ENCODE measurements at places on chromosomes 7 and 10. TPM values are rescaled to one million over a fixed set of nuclear protein-coding genes. Genes with fewer than 3 reads are reported as not detected.

HYAL4 gene
- not detected for total RNA-seq

GRCh38 chr10:63866747-63867140, 345.5 kb downstream of the REEP3 start:
- no peak overlapping the region for H3K27ac ChIP-seq
- H3K27me3 ChIP-seq: peaks cover 25% of the 10 kb centered on the region
- H3K4me3 ChIP-seq: no peak overlapping the region
- no peaks in the 10 kb centered on the region for H3K4me1 ChIP-seq

DNA sequence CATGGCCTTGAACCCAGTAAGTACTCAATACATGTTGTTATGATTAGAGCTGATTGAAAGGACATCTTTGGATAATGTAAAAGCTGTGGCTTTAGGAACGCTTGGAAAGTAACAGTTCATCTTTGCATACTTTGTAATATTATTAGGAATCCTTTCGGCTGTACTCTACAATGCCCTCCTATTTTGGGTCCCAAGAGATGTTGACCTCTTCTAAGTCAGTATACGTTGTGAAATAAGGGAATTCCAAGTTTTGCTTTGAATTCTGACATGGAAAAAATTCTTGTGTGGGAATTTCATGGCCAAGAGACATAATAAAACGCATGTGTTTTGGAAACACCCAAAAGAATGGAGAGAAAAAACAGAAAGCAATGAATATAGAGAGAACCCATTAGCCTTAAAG, 7.7 kb downstream of the AGR3 start:
- H3K4me3 ChIP-seq: no peak overlapping the region
- no peaks in the 10 kb centered on the region for H3K27me3 ChIP-seq
- DNase-seq: no peak
- no peaks in the 10 kb centered on the region for H3K36me3 ChIP-seq
- H3K27ac ChIP-seq: no peak overlapping the region

DNA sequence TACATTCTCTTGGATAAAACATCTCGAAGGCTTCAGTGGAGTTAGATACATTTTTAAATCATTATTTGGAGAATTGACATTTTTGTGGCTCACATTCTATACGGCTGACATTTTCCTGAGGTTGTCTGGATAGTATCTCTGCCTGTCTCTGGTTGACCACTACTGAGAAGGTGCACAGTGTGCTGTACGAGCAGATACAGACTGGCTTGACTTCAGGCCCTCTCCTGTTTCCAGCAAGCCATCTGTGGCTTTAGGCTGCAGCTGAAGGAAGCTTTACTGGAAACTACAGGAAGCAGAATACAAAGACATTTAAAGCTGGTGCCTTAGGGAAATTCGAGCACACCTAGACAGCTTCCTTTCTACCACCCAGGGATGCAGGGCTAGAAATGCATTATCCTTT, 39.3 kb upstream of the RSU1 start:
- no peaks in the 10 kb centered on the region for H3K36me3 ChIP-seq
- H3K27ac ChIP-seq: peak overlapping the region; percentile 12
- H3K4me1 ChIP-seq: peaks cover 23% of the 10 kb centered on the region
- no peaks in the 10 kb centered on the region for H3K27me3 ChIP-seq

ABCC2 gene
- total RNA-seq: 1.7 TPM

RAMP3 gene
- not detected for total RNA-seq

PAPOLB gene
- total RNA-seq: 0.07 TPM

DNA sequence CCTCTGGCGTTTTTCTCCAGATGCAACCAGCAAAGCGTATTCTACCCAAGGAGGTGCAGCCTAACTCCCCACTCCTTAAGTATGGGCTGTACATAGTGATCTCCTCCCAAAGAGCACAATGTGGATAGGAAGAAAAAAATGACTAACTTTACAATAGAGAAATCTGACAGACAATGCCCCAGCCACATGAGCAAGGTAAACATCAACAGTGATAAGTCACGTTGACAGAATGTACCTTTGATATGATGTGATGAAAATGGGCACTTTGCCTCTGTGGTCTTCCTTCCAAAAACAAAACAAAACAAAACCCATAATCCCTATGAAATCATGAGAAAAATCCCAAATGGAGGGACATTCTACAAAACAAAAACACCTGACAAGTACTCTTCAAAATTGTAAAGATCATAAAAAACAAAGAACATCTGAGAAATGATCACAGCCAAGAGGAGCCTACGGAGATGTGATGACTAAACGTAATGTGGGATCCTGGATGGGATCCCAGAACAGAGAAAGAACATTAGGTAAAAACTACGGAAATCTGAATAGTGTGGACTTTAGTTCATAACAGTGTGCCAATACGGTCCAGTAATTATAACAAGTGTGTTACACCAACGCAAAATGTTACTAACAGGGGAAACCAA, 50.6 kb downstream of the ABLIM1 start:
- peaks cover 16% of the 10 kb centered on the region for H3K4me1 ChIP-seq
- H3K4me3 ChIP-seq: no peak overlapping the region
- peak; percentile 84 for DNase-seq
- H3K27me3 ChIP-seq: no peaks in the 10 kb centered on the region
- H3K36me3 ChIP-seq: no peaks in the 10 kb centered on the region
- H3K27ac ChIP-seq: no peak overlapping the region

GRCh38 chr10:69451209-69451783, at the start of gene TSPAN15:
TSS of gene TSPAN15 (plus strand) at chr10:69451465. CDS start at chr10:69451595, 130 bp downstream.
- H3K27me3 ChIP-seq: no peaks in the 10 kb centered on the region
- peak; percentile 87 for DNase-seq
- H3K27ac ChIP-seq: peak within 1 kb of the TSS; percentile 5
- no peaks in the 10 kb centered on the region for H3K36me3 ChIP-seq
- peaks cover 67% of the 10 kb centered on the region for H3K4me1 ChIP-seq

DNA sequence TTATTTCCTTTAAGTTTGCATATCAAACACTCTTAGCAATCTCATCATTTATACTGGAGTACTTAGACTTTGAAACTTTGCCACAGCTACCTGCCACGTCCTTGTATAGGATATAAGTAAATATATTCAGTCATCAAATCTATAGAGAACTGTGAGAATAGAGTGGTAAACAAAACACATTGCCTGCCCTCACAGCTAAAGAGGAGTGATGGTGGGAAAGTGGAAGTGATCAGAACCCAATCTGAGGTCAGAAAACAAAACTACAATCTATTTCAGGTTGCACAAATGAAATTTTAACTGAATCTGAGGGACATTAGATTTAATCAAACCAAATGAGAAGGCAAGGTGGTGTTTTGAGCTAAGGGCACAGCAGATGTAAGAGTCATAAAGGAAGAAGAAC, 74.8 kb downstream of the ZEB1 start:
- no peak overlapping the region for H3K4me3 ChIP-seq
- no peak overlapping the region for H3K27ac ChIP-seq
- H3K4me1 ChIP-seq: no peaks in the 10 kb centered on the region
- H3K27me3 ChIP-seq: no peaks in the 10 kb centered on the region
- DNase-seq: no peak

DNA sequence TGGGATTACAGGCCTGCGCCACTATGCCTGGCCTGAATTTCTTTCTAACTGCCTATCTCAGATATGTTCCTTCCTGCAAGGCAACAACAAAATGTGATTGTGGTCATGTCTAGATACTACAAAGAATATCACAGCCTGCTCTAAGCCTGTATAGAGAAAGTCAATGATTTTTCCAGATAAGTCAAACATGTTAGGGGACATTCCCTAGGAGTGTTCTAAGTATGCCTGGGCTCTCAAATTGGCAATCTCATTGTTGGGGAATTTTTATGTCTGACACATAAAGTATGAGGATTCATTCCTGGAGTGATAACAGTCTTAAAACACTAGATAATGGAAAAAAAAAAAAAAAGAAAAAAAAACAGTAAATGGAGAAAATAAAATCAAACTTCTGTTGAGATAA, 406.1 kb downstream of the GATA3 start:
- H3K36me3 ChIP-seq: no peaks in the 10 kb centered on the region
- no peak overlapping the region for H3K27ac ChIP-seq
- H3K27me3 ChIP-seq: no peaks in the 10 kb centered on the region
- no peak for DNase-seq
- no peak overlapping the region for H3K4me3 ChIP-seq

- H3K27me3 ChIP-seq: no peaks in the 10 kb centered on the region
- no peaks in the 10 kb centered on the region for H3K36me3 ChIP-seq
- no peaks in the 10 kb centered on the region for H3K4me1 ChIP-seq
- H3K27ac ChIP-seq: no peak overlapping the region
These were observed 83.7 kb upstream of the PPP2R2D start for GRCh38 chr10:131816941-131817700.

DNA sequence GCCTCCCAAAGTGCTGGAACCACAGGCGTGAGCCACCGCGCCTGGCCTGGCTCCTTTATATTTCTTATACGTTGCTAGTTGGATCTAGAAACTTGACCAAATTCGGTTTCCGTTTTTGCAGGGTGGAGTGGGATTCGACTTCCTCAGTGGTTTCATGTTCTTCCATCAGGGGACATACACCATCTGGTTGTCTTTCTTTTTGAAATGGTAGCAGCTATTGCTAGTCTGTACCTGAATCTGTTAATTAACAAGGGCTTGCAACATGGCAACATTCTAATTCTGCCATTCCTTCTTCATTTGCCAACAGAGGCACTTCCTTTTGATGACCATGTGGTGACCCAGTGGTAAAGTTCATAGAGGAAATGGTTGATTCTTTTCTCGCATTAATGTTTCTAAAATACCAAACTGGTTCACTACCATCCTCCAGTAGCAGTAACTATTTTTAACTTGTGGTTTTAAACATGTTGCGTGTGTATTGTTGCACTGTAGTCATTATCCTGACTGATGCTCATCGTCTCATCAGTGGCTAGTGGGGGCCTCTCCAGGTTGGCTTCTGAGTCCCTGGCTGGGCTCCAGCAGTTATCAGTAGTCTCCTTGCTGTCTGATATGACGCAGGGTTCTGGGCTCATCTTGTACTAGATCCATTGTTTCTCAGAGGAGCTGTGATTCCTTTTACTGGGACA, 159.2 kb downstream of the RGS10 start:
- H3K27me3 ChIP-seq: no peaks in the 10 kb centered on the region
- no peak for DNase-seq
- H3K27ac ChIP-seq: no peak overlapping the region
- no peaks in the 10 kb centered on the region for H3K4me1 ChIP-seq

GRCh38 chr7:109335951-109336350, 766.3 kb downstream of the DNAJB9 start:
- no peaks in the 10 kb centered on the region for H3K27me3 ChIP-seq
- DNase-seq: no peak
- no peaks in the 10 kb centered on the region for H3K36me3 ChIP-seq
- no peak overlapping the region for H3K4me3 ChIP-seq
- no peaks in the 10 kb centered on the region for H3K4me1 ChIP-seq
- no peak overlapping the region for H3K27ac ChIP-seq

GRCh38 chr7:38195804-38196595, 18.0 kb downstream of the STARD3NL start:
- peaks cover 30% of the 10 kb centered on the region for H3K4me1 ChIP-seq
- H3K36me3 ChIP-seq: no peaks in the 10 kb centered on the region
- peak overlapping the region; percentile 22 for H3K4me3 ChIP-seq
- peak; percentile 76 for DNase-seq

DNA sequence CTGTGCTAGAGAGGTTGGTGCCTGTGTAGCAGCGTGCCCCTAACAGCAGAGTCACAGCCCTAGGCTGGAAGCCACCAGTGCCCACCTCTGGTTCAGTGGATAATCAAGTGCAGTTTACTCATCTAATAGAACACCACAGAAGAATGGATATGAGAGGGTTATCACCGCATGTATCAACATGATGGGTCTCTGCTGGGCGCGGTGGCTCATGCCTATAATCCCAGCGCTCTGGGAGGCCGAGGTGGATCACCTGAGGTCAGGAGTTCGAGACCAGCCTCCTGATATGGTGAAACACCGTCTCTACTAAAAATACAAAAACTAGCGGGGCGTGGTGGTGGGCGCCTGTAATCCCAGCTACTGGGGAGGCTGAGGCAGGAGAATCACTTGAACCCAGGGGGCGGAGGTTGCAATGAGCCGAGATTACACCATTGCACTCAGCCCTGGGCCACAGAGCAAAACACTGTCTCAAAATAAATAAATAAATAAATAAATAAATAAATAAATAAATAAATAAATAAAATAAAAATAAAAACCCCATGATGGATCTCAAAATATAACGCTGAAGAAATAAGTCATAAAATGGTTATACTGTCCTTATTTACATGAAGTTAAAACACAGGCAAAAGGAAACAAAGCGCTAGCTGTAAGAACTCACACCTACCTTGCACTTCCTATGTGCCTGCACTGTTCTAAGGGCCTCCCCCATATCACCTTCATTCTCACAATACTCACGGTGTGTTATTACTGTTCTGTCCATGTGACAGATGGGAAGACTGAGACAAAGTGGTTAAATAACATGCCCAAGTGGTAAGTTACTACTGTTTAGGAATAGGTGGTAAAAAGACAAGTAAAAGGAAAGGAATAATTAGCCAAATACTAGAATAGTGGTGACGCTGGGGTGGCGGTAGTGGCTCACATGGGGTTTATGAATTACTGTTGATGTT, 70.9 kb downstream of the AMZ1 start:
- H3K36me3 ChIP-seq: no peaks in the 10 kb centered on the region
- H3K27me3 ChIP-seq: no peaks in the 10 kb centered on the region
- peaks cover 32% of the 10 kb centered on the region for H3K4me1 ChIP-seq
- no peak overlapping the region for H3K4me3 ChIP-seq

Measured in endothelial cell of umbilical vein (primary cell).